ENCODE measurements at places on chromosomes 6 and 20. TPM values are rescaled to one million over a fixed set of nuclear protein-coding genes. Genes with fewer than 3 reads are reported as not detected.

The TMEM74B gene
- total RNA-seq: not detected

The C6orf15 gene
- total RNA-seq: 0.13 TPM

The OXT gene
- total RNA-seq: not detected

The KCNK17 gene
- not detected for total RNA-seq

The ENPP5 gene
- total RNA-seq: 3.8 TPM

The WFDC5 gene
- total RNA-seq: not detected

The SYCP2 gene
- total RNA-seq: 0.13 TPM

The PTCRA gene
- total RNA-seq: not detected

The EEF1A2 gene
- 12.5 TPM for total RNA-seq

The PLAGL2 gene
- 9.3 TPM for total RNA-seq

The BPIFA1 gene
- not detected for total RNA-seq

The TMEM242 gene
- total RNA-seq: 4.2 TPM

The TPD52L1 gene
- total RNA-seq: 64.5 TPM

The STMN3 gene
- 69.0 TPM for total RNA-seq

The TAP1 gene
- total RNA-seq: 32.8 TPM

The RIPPLY2 gene
- total RNA-seq: not detected
